A549 treated with CORT108297 at 1 μM for 4 hours (cell line): ENCODE measurements at places on chromosomes 16 and 17. TPM values are rescaled to one million over a fixed set of nuclear protein-coding genes. Genes with fewer than 3 reads are reported as not detected.

The TNS4 gene
- total RNA-seq, result 118 to 182 TPM (median 158 TPM) in 5 replicates

The CYGB gene
- 0.91 to 1.8 TPM (median 1.1 TPM) in 5 replicates for total RNA-seq

The EVPLL gene
- total RNA-seq, result not detected in 5 replicates

The TCAP gene
- total RNA-seq, result 0.52 to 1.4 TPM (median 0.92 TPM) in 5 replicates

The CSH1 gene
- not detected in 5 replicates for total RNA-seq

The MMP2 gene
- 7.7 to 13.9 TPM (median 10.4 TPM) in 5 replicates for total RNA-seq

The COG4 gene
- 28.0 to 32.9 TPM (median 31.7 TPM) in 5 replicates for total RNA-seq

The TIMP2 gene
- total RNA-seq, result 185 to 241 TPM (median 206 TPM) in 5 replicates

The TEX2 gene
- total RNA-seq, result 9.8 to 13.0 TPM (median 10.8 TPM) in 5 replicates
